ENCODE measurements at places on chromosomes 1 and 21.
A peak's percentile ranks its signal among the peaks of the same experiment; 100 is the strongest.

GRCh38 chr1:80441664-80442063 lies 1359.1 kb upstream of the ADGRL2 start:
- DNase-seq, result peak; percentile 3

GRCh38 chr1:239253032-239253431 lies 133.3 kb upstream of the CHRM3 start:
- no peak for DNase-seq

GRCh38 chr1:42034426-42034825 lies 115.7 kb upstream of the HIVEP3 start:
- DNase-seq, result no peak

GRCh38 chr1:34366875-34367624 lies 190.3 kb downstream of the C1orf94 start:
- DNase-seq, result no peak

DNA sequence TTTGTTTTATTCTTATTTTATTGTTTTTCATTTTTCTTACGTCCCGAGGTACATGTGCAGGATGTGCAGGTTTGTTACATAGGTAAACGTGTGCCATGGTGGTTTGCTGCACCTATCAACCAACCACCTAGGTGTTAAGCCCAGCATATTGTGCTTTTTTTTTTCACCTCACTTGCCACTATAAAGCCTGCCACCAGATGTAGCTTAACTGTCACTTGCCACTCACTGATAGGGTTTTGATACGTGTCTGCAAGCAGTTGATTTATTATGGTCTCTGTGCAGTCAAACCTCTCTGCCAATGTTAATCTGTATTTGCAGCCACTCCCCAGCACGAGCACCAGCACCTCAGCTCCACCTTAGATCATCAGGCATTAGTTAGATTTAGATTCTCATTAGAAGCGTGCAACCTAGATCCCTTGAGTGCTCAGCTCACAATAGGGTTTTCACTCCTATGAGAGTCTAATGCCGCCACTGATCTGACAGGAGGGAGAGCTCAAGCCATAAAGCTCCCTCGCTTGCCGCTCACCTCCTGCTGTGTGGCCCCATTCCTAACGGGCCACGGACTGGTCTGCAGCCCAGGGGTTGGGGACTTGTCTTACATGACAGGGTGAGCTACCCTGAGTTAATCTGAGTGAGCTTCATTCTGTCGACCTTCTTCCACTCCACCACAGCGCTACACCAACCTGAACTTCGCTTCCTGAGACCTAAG lies 17.9 kb upstream of the ABCG1 start:
- DNase-seq, result no peak

- no peak for DNase-seq
Measured at GRCh38 chr1:74057719-74058118, 140.3 kb downstream of the LRRIQ3 start.

- DNase-seq, result no peak
Measured at GRCh38 chr1:80064524-80064923, 1058.0 kb upstream of the ADGRL4 start.

DNA sequence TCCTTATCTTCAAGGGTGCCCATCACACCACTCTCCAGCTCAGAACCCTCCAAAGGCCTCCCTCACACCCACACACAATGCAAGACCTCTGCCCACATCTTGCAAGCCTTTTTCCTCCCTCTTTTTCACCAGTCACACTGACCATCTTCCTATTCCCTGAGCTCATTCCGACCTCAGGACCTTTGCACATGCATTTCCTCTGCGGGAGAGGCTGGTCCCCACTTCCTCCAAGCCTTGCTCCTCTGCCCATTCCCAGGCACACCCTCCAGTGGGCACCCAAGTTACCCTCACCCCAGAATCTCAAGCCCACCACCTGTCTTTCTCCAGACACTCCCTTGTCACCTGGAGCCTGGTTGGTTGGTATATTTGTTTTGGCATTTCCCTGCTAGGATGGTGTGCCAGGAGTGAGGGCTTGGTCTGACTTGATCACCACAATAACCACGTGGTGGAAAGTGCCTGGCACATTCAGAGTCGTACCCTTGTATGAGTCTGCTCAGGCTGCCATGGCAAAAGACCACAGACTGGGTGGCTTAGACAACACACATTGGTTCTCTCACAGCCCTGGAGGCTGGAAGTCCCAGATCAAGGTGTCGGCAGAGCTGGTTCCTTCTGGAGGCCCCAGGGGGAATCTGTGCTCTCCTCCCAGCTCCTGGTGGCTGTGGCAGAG lies 13.2 kb downstream of the MX2 start:
- DNase-seq, result no peak

DNA sequence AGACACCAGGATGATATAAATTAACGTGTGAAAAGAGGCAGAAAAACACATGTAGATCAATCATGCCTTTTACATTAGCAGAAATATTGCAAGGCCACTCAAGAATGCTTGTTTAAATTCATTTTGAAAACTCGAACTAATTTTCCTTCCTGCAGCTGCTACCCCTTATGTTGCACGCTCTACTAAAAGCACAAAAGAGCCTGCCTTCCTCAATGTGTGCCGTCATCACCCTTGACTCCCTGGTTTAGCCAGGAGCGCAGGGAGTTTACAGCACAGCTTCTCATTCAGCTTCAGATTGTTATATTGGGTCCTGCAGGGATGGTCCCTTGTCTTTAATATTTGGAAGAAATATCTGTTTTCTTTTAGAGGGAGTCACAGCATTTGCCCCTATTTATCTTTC lies 10.1 kb upstream of the ST6GALNAC5 start:
- no peak for DNase-seq

DNA sequence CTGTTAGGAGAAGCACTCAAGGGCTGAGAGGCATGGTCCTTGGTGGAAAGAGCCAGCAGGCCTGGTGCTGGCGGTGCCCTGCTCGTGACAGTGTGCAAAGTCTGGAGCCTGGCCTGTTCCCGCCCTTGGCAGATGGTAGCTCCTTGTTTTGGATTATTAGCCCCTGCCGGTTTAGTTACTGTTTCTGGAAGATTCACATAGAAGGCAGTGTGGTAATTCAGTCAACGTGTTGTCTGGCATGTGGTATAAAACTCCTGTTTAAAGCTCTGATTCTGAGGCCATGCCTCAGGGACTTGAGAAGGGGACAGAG lies 6.8 kb downstream of the PKNOX1 start:
- DNase-seq, result no peak

GRCh38 chr1:161379071-161379470 lies 11.4 kb upstream of the CFAP126 start:
- DNase-seq, result no peak

- peak; percentile 15 for DNase-seq
Measured at GRCh38 chr21:36994501-36995158, 11.9 kb upstream of the RIPPLY3 start.
